HFFc6 (cell line): ENCODE measurements at places on chromosomes 4 and X. TPM values are rescaled to one million over a fixed set of nuclear protein-coding genes. Genes with fewer than 3 reads are reported as not detected.

DNA sequence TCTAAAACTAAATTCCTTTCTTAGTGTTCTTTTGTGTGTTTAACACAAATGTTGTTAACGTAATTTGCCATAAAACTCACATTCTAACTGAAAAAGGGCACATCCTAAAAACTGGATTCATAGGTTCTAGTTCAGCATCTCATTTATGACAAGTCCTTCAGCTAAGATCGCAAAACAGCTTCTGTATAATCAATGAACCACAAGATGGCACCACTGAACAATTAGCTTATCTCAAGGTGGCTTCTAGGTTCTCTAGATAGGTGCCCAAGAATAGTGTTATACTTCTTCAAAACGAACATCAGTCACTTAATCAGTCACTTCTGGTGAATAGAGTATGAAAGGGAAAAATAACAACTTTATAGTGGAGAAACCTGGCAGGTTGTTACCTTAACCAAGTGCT is 54.3 kb downstream of the NRK start:
- no peak for DNase-seq

- no peak for DNase-seq
These were observed 39.8 kb downstream of the HAND2 start for GRCh38 chr4:173490256-173490655.

DNA sequence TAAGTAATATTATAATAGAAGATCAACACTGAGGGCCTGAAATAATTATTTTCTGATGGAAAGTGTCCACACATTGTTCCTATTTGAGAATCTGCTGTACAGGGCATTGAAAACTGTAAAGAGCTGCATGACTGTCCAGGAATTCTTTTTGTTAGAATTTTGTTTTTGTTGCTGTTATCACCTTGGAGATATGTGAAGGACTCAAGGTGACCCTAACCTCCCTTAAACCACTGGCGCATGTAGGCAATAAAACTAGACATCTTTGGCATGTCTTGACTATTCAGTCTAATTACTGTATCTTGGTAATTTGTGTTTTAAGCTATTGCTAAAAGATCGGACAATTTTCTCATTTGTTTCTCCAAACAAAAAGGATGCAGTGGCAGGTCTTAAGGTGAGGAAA is 55.5 kb upstream of the SMIM10 start:
- peak; percentile 24 for DNase-seq

- no peak for DNase-seq
These were observed 13.3 kb downstream of the IDS start for GRCh38 chrX:149491812-149492211.

- DNase-seq = no peak
These were observed 334.5 kb downstream of the GASK1B start for GRCh38 chr4:157838366-157838765.

DNA sequence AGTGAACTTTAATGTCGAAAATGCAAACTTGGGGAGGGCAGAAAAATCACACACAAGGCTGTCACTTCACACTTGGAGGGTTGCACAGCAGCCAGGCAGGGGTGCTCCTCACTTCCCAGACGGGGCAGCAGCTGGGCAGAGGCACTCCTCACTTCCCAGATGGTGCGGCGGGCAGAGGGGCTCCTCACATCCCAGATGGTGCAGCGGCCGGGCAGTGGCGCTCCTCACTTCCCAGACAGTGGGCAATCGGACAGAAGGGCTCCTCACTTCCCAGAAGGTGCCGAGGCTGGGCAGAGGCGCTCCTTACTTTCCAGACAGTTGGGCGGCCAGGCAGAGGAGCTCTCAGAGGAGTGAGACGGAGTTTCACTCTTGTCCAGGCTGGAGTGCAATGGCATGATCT is 90.6 kb downstream of the HMGB3 start:
- DNase-seq = no peak

The DRD5 gene
- not detected in 3 replicates for total RNA-seq

GRCh38 chrX:136211766-136212556 is 39.2 kb downstream of the MAP7D3 start:
- no peak for DNase-seq

- DNase-seq = no peak
These were observed 305.3 kb downstream of the FRMPD4 start for GRCh38 chrX:12443534-12444098.

- DNase-seq = no peak
These were observed 8.4 kb upstream of the HAUS7 start for GRCh38 chrX:153478746-153479145.

GRCh38 chrX:21955403-21956189 is 15.1 kb downstream of the SMS start:
- DNase-seq = no peak

The CNKSR2 gene
- not detected in 3 replicates for total RNA-seq

DNA sequence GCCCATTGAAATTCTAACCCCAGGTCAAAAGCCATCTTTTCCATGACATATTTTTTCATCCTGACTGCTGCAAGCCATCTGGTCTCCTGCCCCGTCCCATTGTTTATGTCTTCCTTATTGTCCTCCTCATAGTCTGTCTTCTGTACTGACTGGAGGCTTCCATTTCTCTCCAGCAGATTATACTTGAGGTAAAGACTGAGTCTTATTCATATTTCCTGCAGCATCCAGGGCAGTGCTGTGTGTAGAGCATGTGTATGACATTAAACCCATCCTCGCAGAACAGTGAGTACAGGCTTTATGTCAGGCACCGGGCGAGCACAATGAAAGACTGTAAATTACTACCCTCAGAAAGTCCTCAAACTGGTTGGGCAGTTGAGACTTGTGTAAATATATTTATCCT is 275.1 kb downstream of the C4orf33 start:
- DNase-seq = no peak

DNA sequence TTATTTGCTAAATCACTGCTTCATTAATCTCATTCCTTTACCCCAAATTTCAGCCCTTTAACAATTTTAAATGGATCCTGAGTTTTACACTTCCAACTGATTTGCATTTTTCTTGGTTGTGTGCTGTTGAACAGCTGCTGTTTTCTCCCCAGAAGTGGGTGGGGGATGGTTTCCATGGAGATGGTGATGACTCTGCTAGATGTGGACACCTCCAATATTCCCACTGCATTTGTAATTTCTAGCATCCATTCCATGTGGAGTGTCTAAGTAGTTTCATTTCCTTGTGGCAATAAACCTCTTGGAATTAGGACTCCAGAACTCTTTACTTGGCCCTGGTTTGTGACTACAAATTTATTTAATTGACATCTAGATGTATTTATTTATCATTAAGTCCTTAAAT is 330.4 kb downstream of the GBA3 start:
- no peak for DNase-seq

The PHKA1 gene
- total RNA-seq = 0.05 TPM in 1 of 2 replicates, not detected in the other

The SH2D1A gene
- total RNA-seq = not detected in 3 replicates

DNA sequence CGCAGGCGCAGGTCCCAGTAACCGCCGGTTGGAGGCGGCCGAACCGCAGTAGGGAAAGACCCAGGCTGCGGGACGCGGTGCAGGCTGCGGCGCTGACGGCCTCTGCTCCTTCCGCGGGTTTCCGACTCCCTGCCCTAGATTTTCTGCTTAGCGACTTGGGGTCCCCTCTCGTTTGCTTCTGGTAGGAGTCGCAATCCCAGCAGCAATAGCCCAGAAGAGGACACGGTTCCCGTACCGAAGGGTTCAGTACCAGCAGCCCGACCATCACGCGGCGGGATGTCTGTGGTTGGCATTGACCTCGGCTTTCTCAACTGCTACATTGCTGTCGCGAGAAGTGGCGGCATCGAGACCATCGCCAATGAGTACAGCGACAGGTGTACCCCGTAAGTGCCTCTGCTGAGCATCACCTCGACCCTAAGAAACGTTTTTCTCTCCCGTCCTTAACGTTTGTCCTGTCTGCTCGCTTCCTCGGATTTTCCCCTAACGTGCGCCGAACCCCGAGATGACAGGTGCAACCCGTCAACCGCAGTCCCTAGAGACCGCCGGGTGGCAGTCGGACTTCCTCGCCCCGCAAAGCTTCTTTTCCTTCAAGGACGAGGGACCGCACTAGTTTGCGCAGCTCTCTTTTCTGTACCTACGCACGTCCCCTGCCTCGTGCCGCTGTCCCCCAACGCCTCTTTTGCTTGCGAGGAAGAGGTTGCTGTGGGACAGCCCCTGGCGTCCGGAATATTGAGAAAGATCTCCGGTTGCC is at the start of gene HSPA4L:
HSPA4L (plus strand) TSS at position 48 of the 751 bp plus-strand sequence; CDS start at position 277, 229 bp downstream.
- DNase-seq = peak; percentile 56

- DNase-seq = no peak
These were observed 40.6 kb downstream of the DOCK11 start for GRCh38 chrX:118536204-118536603.

The STPG2 gene
- total RNA-seq = not detected in 2 replicates

DNA sequence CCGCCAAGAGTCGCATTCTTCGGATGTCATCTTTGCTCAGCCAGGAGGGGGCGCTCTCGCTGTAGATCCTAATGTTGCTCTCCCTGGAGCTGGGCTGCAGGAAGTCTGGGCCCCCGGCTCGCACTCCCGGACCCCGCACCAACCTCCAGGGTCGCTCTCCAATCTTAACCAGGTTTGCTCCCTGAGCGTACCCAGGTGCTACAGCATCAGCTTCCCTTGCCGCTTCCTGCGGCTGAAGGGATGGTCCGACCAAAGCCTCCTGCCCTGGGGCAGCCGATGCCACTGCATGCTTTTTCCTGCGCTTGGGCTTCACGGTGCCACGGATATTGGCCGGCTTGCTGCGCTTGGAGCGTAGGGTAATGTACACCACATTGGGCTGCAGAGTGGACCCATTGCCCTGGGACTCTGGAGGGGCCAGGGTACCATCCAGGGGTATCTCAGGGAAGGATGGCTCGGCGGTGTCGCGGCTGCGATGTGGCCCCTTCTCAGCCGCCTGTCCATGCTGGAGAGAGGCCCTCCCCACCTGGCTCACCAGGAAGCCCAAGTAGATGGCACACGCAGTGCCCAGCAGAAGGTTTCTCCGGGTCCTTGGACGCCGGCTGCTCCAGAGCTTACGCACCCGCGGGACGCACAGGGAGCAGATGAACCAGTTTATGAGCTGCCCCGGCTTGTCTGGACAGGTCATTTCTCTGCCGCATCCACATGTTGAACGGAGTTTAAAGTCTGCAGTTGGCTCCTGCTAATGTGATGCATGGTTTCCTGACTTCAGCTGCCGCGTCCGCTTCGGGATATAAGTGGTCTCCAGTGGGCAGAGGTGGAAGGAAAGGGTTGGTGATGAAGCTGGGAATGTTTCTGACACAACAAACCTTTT is 1.9 kb downstream of the GASK1B start:
- DNase-seq = no peak

DNA sequence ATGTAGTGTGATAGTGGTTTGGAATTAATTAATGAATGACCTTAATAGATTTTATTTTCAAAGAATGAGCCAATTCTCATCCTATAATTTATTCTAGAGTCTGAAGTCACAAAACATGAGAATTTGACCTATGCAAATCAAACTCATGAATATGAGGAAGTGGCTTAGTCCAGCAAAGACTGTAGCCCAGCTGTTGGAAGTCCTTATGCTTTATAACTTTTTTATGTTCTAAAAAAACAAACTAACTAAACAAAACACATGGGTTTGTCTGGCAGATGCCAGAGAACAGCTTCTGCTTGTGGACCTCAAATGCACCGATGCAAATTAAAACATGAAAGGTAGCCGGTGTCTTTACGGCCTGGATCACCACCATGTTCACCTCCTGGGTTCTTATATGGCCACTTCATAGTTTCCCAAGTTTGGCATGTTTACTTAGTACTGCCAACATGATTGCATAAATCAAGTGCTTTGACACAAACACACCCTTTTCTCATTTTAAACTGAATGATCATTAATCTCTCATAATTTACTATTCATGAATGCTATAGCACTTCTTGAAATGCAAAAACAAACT is 277.4 kb downstream of the PAPSS1 start:
- DNase-seq = no peak

DNA sequence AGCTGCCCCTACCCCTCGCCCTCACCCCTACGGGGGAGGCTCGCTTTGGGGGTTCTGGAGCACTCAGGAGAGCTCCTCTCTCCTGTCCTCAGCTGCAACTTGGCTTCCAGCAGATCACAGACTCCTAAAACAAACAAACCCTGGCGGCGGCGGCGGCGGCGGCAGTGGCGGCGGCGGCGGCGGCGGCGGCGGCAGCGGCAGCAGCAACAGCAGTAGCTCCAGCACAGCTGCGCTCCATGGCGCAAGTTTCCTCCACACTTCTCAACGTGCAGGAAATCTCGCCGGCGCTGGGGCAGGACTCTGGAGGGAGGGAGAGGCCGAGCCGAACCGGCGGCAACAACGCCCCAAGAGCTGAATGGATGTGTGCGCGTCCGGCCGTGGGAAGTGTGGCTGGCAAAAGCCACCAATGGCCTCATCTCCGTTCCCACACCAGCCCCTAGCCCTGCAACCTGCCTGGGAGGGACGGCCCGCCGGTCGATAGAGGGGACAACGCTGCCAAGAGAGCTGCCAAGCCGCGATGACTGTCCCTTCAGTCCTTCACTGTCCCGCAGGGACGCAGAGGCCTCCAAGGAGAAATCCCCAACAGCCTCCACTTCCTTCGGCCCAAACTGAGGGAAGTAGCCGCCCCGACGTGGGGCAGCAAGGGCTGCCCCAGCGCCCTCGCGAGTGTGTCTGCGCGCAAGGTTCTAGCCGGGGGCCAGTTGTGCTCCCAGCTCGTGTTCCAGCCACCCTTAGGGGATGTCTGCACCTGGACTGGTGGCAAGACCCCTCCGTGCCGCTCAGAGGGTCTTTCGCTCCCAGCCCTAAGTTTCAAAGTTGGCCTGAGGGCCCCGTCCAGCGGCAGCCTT is 775 bp downstream of the SHROOM4 start:
- no peak for DNase-seq

The BGN gene
- 322 to 415 TPM (median 351 TPM) in 3 replicates for total RNA-seq

DNA sequence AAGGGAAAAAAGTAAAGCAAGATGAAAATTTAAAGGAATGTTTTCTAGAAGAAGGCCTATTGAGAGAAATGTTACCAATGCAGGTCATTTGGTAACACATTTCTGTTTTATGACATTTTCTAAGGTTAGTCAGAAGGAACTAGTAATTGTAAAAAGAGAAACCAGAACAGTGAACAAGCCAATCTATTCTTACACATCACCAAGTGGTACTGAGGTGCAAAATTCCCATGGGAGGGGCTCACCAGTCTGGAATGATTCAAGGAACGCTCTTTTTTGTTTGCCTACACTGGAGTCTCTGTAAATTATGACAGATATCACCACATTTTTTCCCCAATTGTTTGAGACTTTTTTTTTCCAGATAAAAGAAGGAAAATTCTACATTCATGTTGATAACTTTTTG is 404.7 kb upstream of the CNKSR2 start:
- no peak for DNase-seq

- no peak for DNase-seq
These were observed 40.1 kb downstream of the APLN start for GRCh38 chrX:129614481-129615255.

The COL4A5 gene
- total RNA-seq = 6.3 to 10.1 TPM (median 6.7 TPM) in 3 replicates

GRCh38 chr4:113556382-113557134 is 205.0 kb downstream of the CAMK2D start:
- DNase-seq = no peak

DNA sequence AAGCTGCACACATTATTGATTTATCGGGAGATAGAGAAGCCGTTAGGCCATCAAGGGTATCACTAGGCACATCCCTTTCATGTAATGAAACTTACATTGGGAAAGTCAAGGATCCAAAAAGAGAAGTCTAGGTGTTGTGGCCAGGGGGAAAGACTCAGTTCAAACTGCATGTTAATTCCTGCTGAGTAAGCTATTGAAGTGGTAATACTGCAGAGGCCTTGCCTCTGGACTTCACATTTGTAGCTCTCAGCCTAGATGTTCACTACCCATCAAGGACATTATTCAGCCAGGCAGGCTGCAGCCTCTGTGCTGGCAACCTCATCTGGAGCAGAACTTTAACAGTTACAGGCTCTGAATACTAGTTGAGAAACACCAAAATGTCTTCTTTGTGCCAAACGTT is 2094.5 kb upstream of the AGA start:
- no peak for DNase-seq

- DNase-seq = no peak
These were observed 195.6 kb downstream of the NPNT start for GRCh38 chr4:106090826-106091225.
